AG10803 (cell line): ENCODE measurements at places on chromosomes 6 and 20.

DNA sequence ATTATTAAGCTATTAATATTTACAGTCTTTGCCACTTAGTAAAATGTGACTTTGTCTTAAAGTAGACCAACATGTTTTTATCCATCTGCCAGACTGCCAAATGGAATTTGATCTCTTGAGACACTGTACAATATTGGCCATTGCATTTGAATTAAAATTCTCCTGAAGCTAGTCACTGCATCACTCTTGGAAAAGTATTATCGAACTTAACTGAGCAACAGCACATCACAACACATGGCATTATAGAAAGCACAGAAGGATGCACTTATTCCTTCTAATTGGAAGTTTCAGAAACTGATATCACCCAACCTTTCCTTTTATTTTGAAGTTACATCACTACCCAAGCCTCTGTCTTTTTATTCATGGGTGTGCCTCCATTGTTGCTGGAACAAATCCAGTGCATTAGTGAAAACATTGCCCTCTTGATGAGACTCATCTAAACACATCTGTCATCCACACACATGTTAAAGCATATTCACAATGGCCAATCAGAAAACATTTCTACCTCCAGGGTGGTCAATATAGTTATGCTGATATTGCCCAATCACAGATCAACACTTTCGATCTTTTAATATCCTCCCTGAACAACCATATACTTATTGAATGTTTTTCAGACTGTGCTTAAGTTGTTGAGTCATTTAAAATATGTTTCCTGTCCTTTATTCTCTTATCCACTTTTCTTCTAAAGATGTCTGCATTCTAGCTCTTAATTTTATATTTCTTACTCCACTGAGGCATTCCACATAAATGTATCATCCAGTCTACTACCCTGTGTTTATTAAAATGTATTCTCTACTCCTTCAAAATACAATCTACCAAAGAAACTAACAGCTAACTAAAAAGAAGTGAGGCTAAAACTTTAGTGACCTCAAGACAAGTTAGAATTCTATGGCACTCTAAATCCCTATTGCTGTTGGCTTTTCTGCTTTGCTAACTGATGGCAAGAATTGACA, 535.0 kb downstream of the RFPL4B start:
- peak; percentile 66 for DNase-seq

- DNase-seq: peak; percentile 83
These were observed 107.1 kb downstream of the BANF2 start for GRCh38 chr20:17806739-17807441.

DNA sequence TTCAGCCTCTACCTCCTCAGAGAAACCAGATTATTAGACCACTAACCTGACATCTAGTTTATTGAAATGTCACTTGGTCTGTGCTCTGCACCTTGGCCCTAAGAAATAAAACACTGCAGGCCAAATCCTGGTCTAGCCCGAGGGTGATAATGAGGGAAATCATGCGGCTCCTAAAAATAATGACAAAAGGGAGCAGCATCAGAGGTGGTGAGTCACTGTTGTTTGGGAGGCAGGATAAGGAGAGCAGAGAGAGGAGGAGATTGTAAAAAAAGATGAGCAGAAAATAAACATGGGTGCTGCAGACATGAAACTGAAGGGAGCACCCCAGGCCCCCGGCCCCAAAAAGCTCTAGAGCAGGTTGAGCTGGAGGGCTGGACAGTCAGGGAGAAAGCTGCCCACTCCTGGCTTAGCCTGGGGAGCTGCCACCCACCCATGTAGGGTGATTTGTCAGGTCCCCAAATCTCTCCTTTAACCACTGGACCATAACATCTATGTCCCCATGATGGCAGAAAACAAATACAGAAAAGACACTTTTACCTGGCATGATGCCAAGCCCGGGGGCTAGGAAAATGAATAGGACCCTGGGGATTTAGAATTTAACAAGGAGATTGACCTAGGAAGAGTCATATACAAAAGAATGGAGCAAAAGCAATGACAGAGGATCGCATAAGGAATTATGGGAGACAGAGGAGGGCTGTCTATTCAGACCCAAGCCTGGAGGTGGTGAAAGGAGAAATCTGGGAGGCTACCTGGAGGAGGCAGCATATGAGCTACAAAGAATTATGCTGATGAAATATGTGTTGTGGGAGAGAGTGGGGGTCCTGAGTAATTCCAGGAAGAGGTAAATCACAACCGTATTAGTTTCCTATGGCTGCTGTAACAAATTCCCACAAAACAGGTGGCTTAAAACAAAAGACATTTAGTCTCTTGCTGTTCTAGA, 103.7 kb downstream of the SNAP25 start:
- no peak for DNase-seq

DNA sequence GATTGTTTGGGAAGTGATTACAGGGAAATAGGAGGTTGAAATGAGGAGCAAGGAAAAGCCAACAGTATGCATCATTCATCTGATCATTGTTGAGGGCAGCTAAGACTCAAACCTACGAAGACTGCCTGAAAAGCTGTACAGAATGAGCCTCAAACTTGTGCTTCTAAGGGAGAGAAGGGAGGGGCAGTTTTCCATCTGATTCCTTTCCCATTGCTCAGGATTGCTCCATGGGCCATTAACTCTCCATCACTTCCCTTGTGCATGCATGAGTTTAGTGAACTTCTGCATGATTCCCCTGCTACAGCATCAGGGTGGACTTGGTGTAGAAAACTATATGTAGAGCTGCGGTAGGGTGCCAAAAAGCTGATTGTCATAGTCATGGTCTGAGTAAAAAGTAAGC, 742.7 kb upstream of the SLC35B3 start:
- no peak for DNase-seq

DNA sequence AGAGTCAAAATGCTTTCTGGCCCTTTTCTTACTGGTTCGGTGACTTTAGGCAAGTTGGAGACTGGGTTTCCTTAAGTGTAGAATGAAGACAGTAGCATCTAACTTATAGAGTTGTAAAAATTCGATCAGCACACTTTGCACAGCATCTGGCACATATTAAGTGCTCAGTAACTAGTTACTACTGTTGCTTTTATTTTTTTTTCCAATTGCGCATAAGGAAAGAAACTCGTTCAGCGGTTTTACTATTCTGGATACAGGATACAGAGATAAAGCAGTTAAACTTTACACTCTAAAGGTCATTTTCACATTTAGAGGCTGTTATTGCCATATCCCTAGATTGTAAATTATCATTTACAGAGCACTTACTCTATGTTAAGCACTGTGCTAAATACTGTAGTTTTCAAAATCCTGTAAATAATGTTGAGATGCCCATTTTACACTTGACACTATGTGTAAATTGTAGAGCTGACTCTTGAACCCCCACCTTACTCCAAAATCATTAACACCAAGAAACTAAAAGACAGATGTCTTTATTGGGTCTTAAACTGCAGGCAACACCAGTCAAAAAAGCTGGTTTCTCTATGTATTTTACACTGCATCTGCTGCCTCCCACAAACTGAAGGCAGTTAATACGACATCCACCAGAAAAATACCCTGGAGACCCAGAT, 886 bp downstream of the ROMO1 start:
- DNase-seq: no peak

GRCh38 chr6:166204852-166205650, 37.4 kb upstream of the TBXT start:
- no peak for DNase-seq
